ENCODE measurements at places on chromosomes 11 and 22.
A peak's percentile ranks its signal among the peaks of the same experiment; 100 is the strongest.

DNA sequence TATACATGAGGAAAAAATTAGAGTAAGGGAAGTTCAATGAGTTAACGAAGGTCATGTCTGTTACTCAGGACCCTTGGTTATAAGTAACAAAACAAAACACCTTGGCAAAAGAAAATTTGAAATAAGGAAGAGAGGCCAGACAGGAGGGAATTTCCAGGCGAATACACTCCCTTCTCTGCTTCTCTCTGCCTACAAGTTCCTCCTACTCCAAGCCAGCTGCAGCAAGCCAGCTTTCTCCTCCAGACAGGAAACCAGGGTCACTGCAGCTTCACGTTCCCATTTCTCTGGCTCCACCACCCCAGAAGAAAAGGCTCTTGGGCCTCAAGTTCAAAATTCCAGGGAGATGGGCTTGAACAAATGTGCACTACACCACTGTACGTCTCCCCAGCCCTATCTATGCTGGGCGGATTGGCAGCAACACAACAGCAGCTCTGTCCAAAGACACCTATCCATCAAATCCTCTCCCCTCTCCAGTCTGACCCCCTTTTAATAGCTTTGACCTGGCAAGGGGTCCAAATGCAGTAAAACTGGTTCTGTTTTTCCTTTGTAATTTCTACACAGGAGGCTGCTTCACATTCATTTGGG, 27.7 kb downstream of the SMCO4 start:
- DNase-seq, result no peak

DNA sequence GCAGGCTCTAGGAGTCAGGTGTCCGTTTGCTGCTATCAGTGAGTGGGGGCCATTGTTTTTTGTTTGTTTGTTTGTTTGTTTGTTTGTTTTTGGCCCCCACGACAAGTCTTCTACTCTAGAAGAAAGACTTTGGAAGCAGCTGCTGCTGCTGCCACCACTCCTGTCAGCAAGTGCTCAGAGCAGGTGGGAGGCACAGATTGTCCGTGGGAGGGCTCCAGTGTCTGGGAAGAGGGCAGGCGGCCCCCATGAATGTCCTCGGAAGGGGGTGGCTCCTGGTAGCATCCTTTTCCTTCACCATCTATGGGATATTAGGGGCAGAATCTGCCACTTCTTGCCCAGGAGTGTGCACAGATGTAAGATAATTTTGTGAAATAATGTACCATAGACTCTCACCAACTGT, 37.8 kb upstream of the YWHAH start:
- no peak for DNase-seq

- no peak for DNase-seq
Observed at GRCh38 chr11:76756341-76756741, 26.8 kb upstream of the TSKU start.

DNA sequence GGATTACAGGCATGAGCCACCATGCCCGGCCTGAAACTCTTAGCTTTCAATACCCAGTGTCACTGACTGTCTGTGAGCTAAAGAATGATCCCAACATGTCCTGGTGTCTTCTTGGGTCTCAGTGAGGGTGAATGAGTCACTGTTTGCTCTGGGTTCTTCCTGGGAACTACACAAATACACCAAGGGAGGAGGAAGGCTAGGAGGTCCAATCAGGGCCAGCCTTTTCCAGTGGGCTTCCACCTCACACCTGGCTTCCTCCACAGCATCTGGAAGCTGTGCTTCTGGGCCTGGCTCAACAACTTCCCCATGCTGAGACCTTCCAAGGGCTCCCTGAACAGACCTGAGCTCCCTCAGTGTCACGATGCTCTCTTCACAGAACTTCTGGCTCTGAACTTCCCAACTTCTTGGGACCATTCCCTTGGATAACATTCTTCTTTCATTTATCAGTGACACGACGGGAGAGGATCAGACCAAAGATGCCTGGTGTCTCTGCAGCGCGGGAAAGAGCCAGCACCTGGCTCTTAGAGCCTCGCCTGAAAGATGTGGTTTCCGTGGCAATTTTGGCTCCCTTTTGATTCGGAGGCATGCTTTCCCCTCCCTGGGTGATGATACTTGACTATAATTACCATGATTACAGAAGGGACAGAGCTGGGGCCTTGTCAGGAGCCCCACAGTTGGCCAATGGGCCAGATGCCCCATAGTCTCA, 22.3 kb upstream of the CHRM4 start:
- DNase-seq, result no peak

GRCh38 chr11:111528557-111528956, 12.0 kb upstream of the LAYN start:
- DNase-seq, result no peak

DNA sequence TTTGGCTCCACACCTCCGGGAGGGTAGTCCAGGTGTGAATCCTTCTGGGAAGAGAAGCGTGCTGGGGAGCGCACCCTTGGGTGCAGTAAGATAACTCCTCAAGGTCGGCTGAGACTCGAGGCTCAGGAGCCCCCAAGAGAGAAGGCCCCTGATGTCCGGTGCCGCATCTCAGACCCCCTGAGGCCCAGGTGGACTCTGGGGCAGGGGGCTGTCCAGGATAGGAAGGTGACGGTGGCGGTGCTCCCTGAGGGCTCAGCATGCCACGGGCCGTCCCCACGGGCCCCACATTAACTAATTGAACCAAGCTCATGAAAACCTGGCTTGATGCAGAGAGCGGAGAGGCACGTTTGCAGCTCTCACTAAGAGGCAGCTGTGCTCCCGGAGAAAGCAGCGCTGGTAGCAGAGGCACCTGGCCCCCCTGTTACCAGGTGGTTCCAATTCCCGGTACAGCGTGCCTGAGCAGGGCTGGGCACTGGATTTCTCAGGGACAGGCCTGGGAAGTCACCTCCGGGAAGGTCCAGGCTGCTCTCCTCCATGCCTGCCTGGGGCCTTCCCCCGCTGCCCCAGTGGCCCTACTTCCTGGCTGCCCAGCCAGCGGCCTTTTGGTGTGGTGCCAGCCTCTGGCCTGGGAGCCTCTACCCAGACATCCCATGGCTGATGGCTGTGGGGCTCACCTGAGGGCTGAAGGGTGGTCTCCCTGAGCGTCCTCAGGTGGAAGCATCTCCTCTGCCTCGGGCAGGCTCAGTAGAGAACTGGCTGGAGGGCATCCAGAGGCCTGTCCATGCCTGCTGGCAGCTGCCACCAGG, 1.1 kb downstream of the KCNQ1 start:
- DNase-seq, result no peak

DNA sequence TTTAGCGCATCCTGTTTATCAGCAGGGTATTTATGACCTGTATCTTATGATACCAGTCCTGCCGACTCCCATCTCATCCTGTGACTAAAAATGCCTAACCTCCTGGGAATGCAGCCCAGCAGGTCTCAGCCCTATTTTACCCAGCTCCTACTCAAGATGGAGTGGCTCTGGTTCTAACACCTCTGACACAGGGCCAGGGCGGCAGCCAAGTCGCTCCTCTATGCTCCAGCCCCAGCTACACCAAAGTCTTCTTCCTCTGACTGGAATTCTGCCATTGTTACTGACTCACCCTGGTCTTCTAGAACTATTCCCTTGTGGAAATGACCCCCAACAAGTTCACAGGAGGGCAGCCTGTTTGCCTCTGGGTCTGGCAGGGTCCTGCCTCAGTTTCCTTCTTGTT, 7.9 kb upstream of the C1QTNF6 start:
- no peak for DNase-seq

GRCh38 chr11:110425751-110426545, 3.8 kb upstream of the FDX1 start:
- no peak for DNase-seq

GRCh38 chr11:64647019-64647779, 56.2 kb downstream of the SLC22A12 start:
- no peak for DNase-seq

DNA sequence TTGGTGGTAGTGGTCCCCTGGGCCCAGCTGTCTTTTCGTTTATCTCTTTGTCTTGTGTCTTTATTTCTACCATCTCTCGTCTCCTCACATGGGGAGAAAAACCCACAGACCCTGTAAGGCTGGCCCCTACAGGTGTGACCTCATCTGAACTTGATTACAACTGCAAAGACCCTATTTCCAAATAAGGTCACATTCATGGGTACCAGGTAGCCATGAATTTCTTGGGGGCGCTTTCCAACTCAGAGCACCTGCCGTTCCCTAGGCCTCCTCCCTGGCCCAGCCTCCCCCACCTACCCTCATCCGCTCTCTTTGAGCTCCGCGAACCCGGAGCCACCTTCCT, 14.0 kb upstream of the RRP7A start:
- DNase-seq, result no peak

GRCh38 chr11:126172596-126173038, 38.8 kb downstream of the RPUSD4 start:
- no peak for DNase-seq

DNA sequence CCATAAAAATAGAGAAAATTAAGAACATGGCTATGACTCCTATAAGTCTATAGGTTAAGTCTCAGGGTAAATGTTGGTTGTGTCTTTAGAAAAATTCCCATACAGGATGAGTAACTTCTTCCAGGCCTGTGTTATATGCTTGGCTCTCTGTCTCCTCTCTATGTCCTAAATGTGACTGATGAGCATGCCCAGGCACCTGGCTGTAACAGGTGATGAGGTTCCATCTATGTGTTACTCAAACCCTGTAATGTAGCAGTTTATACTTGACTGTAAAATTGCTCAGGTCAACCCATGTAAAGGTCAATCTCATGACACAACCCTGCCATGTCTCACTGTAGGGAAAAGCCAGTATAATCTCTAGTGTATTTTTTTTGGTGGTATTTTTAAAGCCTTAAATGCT, 69.5 kb downstream of the PARVA start:
- no peak for DNase-seq

DNA sequence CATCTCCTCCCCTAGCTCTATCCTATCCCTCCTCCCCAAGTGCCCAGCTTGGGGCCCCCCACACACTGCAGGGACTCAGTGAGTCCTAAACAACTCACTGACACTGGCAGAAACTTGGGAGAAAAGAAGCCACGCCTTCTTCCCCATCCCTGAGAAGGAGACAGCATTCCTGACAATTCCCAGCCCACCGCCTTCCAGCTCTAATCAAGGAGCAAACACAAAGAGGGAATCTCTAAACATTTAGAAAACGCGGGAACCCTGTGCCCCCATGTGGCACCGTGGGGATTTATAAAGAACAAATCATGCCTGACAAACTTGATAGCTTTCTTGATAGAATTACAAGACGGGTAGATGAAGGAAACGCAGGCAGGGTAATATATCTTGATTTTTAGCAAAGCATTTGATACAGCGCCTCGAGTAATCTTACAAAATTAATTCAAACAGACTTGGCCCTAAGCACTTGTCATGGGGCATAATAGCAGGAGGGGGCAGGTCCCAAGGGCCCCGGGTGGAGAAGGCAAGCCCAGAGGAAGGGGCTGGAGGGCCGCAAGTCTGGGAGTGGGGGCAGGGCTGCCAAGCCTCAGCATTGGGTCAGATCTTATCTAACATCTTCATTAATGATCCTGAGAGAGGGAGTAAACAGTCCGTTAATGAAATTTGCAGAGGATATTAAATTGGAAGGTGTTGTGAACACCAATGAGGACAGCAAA, 4.5 kb downstream of the CHST1 start:
- no peak for DNase-seq

GRCh38 chr11:131240421-131240820, 130.0 kb upstream of the NTM start:
- no peak for DNase-seq

DNA sequence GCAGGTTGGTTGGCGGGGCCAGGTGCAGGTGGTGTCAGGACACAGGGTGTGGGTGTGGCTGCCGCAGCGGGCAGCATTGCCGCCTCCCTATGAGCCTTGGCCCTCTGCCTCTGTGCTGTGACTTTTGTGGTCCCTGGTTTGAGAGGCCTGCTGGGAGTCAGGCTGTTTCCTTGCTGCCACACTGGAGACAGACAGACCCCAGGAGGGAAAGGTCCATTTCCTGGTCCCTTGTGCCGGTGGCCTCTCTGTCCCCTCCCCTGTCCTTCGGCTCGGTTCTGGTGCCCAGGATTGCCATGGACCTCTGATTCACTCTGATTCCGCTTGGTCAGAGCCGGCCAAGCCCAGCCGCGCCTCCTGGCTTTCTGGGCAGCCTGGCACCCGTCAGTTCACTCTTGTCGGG, 196.9 kb downstream of the TBC1D22A start:
- no peak for DNase-seq

- DNase-seq, result no peak
Observed at GRCh38 chr11:24155792-24156191, 341.1 kb upstream of the LUZP2 start.

GRCh38 chr22:40224702-40225101, 47.0 kb downstream of the TNRC6B start:
- DNase-seq, result peak; percentile 29

GRCh38 chr11:119167933-119168332, 592 bp upstream of the NLRX1 start:
- DNase-seq, result no peak

GRCh38 chr11:14499178-14499559, 442 bp downstream of the COPB1 start:
- peak; percentile 18 for DNase-seq

DNA sequence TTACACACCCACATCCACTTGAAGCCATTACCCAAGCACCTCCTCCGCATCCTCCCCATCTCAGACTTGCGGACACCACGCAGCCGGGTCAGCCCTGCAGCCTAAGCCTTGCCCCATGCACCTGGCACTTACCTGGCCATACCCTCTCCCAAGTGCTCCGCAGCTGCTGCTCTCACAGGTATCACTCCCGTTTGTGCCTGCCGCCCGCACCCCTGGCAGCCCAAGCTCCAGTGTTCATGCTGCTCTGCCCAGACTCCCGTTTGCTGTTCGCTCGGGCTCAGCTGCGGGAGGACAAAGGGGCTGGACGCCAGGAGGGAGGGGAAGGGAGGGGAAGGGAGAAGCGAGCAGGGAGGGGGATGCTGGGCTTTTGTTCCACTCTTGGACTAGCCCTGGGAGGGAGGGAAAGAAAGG, at the start of gene KLHL35:
KLHL35 (minus strand) TSS at position 293 of the 411 bp plus-strand sequence. CDS start 2,574 bp downstream, outside the sequence.
- DNase-seq, result no peak

GRCh38 chr11:75541193-75542087, 15.7 kb upstream of the GDPD5 start:
- DNase-seq, result no peak

DNA sequence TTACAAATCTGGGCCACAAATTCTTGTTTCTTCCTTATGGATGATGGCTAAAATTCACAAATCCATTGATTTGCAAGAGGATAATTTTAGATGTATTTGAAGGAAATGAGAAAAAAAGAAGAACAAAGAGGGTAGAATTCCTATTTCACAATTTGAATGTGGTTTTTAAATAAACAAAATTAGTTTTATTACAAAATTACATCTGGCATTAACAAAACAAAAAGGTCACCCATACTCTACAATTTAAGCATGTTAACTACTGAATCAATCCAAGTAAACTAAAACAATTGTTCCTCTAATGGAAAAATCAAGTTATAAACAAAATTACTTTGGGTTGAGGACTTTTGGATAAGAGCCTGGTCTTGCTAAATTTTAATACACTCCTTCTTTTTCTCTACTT, 242.0 kb downstream of the METTL15 start:
- DNase-seq, result no peak

GRCh38 chr22:45262195-45262930, 21.7 kb upstream of the KIAA0930 start:
- no peak for DNase-seq

- DNase-seq, result no peak
Observed at GRCh38 chr11:111976767-111977145, 39.6 kb downstream of the DIXDC1 start.

GRCh38 chr22:24112188-24112587, 69.1 kb upstream of the SUSD2 start:
- DNase-seq, result no peak

- DNase-seq, result no peak
Observed at GRCh38 chr11:6357222-6357621, 33.1 kb upstream of the SMPD1 start.
